ENCODE measurements at places on chromosomes 2 and 18.

- no peak for DNase-seq
Observed at GRCh38 chr2:151975460-151976414, 123.1 kb downstream of the CACNB4 start.

DNA sequence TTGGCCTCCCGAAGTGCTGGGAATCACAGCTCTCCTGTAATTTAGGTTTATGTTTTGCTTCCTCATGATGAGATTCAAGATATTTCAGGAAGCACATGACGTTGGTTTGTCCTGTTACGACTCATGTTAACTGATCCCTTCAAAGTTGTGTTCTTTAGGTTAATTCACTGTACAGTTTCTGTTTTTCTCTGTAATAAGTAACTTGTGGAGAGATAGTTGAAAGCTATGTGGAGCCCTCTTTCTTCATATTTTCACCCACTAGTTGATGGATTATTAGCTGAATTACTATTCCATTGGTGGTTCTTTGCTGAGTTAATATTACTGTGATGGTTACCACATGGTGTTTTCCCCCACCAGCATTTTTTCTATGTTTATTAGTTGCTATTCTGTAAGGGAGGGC lies 18.3 kb upstream of the CHCHD5 start:
- no peak for DNase-seq

DNA sequence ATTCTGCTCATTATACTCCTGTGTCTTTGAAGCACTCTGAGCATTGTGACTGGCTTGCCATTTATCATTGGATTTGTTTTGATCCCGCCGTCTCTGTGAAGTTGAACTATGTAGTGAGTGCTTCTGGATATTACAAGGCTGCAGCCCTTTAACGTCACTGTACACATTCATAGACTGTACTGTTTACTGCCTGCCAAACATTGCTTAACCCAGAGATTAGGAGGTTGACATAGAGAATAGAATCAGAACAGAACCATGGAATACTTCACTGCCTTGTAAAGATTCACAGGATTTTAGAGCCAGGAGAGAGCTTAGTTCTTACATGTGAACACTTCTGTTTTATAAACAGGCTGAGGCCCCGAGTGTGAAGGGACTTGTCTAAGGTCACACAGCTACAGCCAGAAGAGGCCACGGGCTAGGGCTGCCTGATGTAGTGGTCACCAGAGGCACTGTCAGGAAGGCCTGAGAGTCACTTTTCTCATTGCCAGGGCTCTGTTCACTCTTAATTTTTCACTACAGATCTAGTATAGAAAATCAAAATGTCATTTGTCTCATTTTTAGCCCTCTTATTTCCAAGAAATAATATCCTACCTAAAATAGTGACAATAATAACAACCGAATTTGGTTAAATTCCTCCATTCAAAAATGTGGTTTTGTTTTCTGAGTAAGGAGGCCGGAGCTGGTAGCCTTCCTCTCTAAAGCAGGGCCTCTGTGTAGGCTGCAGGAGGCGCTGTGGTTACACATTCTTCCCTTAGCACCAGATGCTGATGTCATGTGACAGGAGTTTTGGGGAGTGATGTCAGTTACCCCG lies 87.9 kb downstream of the UGGT1 start:
- DNase-seq: no peak

DNA sequence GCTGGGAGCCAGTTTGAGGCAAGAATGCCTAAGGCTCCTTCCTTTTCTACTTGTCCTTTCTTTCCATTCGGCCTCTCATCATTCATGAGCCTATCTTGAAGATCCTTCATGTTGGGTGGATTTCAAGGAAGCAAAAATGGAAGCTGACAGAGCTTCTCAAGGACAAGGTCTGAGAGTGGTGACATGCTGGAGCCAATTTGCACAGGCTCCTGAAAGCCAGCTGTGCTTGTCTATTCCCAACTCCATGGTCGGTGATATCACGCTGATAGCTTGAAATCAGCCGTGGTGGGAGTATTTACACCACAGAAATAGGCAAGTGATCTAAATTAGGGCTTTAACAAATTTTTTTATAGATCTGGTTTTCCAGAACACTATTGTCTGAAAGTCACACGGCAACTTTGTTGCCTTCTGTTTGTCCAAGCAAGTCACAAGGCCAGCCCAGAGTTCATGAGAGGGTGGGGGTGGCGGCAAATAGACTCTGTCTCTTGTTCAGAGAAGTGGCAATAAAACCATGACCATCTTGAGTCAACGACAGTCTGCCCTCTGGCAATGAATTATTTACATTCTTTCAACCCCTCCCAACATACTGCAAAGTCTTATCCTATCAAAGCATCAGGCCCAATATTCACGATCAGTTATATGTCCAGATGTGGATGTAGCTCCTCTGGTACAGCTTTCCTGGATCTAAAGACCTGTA lies 49.9 kb upstream of the SLC35F5 start:
- no peak for DNase-seq

- DNase-seq: no peak
Observed at GRCh38 chr18:58891776-58892175, 27.1 kb downstream of the ZNF532 start.

DNA sequence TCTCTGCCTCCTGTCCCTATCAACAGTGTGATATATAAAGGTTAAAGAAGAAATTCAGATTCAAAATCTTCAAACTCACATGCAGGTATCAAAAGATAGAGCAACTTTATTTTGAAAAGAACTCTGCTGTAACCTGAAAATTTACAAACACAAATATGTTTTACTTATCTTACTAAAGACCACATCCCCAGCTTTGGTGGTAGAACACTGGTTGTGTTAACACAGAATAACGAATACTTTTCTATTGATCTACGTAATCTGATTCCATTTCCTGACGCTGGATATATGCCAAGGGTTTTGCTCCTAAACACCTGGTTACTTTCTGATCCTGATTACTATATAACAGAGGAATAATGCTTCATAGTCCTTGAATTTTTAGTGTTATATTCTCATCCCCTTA lies 23.1 kb upstream of the SLC39A10 start:
- no peak for DNase-seq

- DNase-seq: no peak
Observed at GRCh38 chr18:34801774-34802173, 91.7 kb downstream of the DTNA start.

DNA sequence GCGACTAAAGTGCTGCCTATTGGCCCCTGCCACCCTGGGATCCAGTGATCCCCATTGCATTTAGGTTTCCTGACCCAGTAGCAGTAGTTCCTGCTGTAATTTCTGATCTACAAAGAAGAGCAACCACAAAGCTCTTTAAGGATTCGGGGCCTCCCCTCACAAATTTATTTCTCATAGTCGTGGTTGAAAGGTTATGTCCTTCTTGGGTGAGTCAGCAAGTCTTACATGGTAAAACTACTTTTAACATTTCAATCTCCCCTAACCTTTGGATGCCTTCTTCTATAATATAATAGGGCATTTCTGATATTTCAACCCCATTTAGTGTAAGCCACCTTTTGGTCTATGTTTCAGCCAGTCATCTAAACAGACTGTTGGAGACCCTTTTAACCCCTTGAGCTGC lies 14.9 kb downstream of the PIKFYVE start:
- DNase-seq: no peak

- DNase-seq: no peak
Observed at GRCh38 chr18:79315596-79315995, 80.1 kb upstream of the NFATC1 start.

DNA sequence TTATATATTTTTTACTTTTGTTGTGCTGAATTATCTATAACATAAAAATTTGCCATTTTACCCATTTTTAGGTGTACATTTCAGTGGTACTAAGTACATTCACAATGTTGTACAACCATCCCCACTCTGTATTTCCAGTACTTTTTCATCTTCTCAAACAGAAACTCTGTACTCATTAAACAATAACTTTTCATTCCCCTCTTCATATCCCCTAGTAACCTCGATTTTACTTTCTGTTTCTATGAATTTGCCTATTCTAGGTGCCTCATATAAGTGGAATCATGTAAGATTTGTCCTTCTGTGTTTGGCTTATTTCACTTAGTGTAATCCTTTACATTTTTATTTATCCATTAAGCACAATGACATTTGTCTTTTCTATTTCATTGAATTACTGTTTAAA lies 51.3 kb downstream of the GTF2A1L start:
- no peak for DNase-seq

- DNase-seq: no peak
Observed at GRCh38 chr2:177282181-177282641, 17.7 kb upstream of the NFE2L2 start.

DNA sequence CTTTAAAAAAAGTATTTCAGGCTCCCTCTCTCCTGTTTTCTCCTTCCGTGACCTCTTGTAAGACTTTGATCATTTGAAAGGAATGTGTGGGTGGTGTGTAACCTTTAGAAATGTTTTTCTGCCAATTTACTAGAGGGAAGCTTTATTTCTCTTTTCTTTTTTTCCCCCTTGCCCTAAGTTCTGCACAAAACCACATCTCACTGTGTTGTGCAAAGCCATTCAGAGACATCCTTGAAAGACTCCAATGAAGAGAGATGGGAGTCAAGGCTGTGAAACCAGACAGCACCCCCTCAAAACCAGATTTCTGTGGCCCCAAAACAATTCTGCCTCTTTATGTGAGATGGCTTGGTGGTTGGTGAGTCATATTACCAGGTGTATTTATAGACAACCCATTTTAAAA lies 184.6 kb upstream of the ERBB4 start:
- no peak for DNase-seq

GRCh38 chr18:62522178-62522503 lies 684 bp upstream of the ZCCHC2 start:
- DNase-seq: no peak

DNA sequence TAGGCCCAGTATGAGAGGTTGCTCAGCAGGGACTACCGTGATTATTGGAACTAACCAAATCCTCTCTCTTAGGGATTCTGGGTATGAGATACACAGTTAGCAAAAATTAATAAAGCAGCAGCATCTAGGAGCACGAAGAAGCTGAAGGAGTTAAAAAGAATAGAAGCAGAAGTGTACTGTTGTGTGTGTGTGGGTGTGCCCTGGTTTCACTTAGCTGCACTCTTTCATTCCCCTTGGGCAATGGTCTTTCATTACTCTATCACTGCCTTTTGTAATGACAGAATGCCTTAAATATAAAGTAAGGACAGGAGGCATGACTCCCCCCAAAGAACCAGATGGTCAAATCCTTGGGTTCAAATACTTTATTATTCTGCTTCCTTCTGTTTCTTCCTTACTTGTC lies 115.9 kb upstream of the CD302 start:
- DNase-seq: no peak

DNA sequence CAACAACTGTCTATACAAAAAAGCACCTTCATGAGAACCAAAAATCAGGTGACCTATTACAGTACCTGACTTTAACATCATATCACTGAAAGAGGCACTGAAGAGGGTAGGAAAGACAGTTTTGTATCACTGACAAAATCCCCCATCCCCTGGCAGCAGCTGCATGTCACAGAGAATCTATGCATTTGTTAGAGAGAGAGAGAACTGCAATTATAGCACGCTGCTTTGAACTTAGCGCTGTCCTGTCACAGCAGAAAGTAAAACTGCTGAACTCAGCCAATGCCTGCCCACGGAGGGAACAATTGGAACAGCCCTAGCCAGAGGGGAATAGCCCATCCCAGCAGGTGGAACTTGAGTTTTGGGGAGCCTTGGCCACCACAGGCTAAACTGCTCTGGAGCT lies 75.1 kb upstream of the NOL4 start:
- DNase-seq: no peak

GRCh38 chr18:48217258-48218250 lies 191.6 kb downstream of the ZBTB7C start:
- DNase-seq: no peak

DNA sequence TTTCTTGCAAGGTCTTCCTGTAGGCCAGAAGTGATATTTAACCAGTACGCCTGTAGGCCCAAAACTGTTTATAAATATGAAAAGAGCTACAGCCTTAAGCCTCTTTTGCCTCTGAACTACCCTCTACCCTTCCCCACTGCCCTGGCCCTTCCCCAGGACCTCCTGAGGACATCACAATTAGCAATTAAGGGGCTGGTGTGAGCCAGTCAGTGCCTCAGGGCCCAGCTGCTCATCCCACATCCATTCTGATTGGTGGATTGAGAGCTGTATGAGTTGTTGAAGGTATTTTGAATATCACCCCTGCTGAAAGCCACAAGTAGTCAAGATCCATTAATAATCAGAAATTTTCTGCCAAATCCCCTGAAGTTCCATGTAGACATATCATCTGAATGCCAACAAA lies 126.3 kb upstream of the TACR1 start:
- no peak for DNase-seq

DNA sequence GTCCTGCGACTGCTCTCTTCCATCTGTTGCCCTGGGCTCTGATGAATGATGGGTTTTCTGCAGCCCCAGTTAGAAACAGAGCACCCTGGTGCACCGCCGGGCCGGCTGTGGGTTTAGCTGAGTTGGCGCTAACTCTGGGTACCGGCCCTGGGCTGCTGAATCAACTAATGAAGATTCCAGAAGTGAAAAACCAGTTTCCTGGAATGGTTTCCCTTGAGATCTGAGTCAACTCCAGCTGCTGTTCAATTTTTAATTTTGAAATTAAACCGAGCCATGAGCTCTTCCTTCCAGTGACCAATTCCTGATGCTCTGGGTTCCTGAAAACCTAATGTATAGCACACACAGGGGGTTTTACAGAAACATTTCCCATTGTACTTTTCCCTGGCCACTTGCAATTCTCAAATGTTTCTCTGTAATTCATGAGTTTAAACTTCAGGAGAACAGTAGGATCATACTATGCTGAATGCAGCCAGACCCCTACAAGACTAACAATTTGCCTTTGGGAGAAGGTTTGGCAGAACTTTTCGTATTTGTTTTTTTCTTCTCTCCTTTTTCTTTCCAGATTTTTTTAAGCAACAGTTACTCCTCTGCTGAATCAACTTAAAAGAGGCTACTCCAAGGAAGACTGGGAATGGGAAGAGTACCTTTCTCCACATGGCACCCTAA lies 5.5 kb downstream of the COL6A3 start:
- DNase-seq: no peak

GRCh38 chr2:210445116-210445707 lies 31.3 kb downstream of the LANCL1 start:
- DNase-seq: no peak

DNA sequence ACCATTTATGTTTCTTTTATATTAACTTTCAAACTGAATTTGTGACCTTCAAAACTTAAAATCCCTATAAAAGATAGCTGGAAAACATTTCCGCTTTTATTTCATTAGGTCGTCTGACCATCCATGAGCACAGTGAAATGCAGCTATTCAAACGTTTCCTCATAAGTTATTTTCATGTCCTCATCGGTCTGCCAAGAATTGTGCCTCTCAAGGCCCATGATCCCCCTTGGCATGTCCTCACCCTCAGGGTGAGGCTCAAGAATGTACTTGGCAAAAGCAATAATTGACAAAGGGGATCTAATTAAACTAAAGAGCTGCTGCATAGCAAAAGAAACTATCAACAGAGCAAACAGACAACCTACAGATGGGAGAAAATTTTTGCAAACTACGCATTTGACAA lies 12.4 kb downstream of the SLC66A2 start:
- no peak for DNase-seq

- no peak for DNase-seq
Observed at GRCh38 chr2:217650229-217650628, 352.6 kb downstream of the TNS1 start.

- DNase-seq: no peak
Observed at GRCh38 chr18:62196980-62197379, 9.9 kb downstream of the RELCH start.

- DNase-seq: no peak
Observed at GRCh38 chr18:62715436-62715758, at the start of gene PHLPP1. PHLPP1 (plus strand) TSS chr18:62715541; CDS start chr18:62715684, 143 bp downstream.

Measured in hypothalamus (tissue), 51 donors.